Suppressor macrophage treated with lipopolysaccharide for 4 hours (primary cell): ENCODE measurements at places on chromosomes 1 and 21.

- no peak for DNase-seq
These were observed 403.4 kb downstream of the MATN1 start for GRCh38 chr1:30319765-30320580.

GRCh38 chr1:206873603-206874188, 8.3 kb downstream of the IL20 start:
- DNase-seq = no peak

GRCh38 chr1:204257446-204257845, 43.7 kb upstream of the GOLT1A start:
- DNase-seq = no peak

DNA sequence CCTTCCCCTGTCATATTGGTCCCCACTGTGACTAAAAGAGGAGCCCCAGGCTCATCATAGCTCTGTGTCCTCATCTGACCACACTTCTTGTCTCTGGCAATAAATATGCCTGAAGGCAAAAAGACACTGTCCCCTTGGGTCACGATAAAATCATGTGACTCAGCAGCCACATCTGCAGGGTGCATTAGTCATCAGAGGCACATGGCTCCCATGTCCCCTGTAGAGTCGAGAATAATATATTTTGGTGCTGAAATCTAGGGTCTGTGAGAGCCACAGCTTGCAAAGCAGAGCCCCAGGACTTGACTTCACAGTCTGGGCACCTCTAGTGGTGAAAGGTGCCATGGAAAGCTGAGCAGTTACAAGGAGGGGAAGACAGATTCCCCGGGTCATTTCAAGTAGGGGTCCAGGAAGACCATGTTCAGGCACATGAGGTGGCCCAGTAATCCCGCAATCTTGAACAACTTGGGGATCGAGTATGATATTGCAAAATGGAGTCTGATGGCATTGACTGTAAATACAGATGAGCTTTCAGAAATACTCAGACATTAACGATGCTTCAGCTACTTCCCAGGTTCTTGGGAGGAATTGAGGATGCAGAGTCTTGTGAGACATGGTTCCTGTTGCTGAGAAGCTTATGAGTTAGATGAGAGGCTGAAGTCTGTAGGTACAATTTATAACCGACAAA, 68.6 kb downstream of the SLC35F3 start:
- no peak for DNase-seq

DNA sequence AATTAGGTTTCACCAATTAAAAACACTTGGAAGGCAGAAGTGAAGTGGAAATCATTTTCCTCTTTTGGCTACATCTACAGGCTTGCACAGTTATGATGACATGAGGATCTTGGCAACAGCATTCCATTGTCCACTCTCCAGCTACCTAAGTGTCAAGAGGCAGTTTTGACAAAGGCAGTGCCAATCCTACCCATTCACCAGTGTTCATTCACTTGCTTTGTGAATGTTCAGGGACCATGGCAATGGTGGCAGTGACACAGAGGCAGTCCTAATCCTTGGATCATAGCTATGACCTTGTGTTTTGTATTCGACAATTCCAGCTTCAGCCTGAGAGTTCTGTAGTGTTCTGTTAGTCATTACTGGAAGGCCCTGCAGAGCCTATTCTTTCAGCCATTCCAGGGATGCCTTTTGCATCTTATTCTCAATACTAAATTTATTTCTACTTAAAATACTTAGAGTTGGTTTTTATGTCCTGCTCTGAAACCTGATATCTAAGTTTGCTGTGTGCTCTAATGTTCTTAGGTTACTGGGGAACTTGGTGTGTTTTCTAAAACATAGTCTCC, 36.7 kb downstream of the CRB1 start:
- DNase-seq = no peak
